ENCODE measurements at places on chromosomes 6 and 20.

DNA sequence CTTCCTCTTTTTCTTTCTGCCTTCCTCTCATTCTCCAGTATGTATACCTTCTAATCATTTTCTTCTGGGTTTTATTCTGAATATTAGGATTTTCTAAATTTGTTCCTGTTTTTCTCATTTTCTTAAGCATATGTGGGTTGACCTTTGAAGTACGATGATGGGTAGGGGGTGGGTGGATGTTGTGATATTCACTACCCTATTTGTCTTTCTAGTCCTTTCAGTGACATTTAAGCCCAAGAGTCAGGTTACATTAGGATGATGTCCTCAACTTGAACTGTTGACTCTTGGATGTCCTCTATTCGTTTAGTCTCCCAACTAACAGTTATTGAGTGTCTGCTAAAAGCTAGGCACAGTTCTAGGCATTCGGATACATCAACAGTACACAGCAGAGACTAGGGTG, 7.3 kb downstream of the ABT1 start:
- DNase-seq: no peak

DNA sequence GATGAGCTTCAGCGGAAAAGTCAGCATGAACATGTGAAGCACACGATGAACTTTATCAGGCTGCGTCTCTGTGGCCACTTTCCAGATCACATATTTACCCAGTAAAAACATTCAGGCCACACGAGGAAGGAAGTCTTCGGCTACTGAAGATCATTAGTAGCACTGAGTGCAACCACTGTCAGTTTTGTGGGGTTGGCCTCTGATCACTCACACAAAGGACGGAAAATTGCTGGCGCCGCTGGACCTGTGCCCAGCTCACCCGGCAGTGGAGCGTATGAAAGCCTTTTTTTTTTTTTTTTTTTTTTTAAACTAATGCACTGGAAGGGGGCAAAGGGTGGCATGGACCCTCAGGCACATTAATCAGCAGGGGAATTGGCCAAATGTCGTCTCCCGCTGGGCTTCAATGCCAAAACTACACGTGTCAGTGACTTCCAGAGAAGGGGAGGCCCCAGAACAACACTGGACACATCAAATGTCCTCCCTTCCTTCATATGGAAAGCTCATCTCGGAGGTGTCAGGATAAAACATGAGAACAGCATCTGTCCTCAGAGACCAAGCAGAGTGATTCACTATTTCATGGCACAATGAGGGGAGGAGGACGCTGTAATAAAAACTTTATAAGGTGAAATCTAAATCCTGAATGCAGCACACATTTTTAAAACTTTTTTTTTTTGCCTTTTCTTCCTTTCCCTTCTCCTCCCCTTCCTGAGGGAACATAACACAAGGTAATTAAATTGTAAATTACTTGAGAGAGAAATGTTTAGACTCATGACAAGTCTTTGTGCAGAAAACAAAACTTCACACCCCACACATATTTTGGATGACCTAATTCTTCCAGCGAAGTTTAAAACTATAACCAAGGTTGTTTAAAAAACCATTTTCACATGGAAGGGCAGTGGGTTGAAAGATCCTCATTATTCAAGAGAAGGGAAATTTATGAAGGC, 223.4 kb downstream of the FOXC1 start:
- no peak for DNase-seq

DNA sequence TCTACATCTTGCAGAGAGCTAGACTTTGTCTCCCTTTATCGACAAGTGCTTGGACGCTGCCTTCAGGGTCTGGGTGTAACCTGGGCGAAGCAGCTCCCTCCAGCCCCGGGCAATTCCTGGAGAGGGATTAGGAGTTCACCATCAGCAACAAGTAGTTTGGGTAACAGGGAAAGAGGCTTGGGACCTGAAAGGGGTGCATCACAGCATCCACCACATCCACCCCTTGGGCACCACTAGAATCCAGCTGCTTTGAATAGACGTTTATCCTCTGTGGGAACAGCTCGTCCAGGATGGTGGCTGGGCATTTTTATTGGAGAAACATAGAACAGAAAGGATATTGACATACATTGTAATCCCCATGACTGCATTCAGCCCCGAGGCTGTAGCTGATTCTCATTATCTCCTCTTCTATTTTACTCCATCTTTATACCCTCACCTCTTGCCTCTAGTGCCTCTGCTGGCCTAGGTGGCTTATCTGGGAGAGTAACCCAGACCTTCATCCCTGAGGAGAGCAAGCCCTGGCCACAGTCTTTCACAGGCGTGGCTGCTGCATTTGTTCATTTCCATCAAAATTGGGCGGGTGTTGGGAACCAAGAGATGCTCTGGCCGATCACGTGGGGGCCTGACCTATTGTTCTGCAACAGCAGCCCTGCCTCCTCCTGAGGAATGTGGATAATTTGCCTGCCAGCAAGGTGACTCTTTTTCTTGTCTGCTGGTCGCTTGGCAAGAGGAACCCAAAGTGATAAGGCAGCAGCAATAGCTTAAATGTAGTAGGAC, 109.2 kb upstream of the RALGAPA2 start:
- DNase-seq: no peak

DNA sequence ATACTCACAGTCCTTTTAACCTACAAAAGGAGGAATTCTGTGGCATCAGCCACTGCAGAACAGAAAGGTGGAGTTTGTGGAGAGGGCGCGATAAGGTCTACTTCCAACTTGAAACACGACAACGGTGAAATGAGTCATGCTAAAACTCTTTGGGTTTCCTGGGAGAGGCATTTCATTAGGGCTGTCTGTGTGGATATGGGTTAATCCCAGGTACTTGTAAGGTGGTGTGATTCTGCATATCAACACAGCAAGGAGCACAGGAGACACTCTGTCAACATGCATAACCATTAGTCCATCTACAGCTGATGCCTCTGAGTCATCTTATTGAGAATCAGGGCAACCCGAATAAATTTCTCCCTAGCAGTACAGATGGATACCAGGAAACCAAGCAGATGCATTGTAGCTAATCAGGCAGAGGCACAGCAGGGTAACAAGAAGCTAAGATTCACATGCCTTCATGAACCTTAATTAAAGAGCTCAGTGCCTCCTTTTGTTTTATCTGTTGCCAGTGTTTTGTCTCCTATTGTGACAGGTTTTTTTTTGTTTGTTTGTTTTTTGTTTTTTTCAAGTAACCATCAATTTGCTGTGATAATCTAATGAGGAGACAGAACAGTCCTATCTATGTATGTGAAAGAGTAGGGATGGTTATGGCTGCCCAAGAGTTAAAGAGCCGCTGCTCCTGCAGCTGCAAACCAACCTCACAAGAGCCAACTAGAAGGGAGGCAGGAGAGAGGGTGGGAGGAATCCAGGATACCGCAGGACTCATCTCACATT, 315.8 kb upstream of the SOX4 start:
- DNase-seq: no peak

DNA sequence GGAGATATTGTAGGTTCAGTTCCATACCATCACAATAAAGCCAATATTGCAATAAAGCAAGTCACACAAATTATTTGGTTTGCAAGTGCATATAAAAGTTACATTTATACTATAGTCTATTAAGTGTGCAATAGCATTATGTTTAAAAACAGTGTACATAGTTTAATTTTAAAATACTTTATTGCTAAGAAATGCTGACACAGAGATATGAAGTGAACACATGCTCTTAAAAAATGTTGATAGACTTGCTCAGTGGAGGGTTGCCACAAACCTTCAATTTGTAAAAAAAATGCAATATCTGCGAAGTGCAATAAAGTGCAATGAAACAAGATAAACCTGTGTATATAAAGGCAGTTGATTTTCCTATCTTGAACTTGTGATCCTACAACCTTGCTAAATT, 161.5 kb downstream of the PRDM13 start:
- no peak for DNase-seq

DNA sequence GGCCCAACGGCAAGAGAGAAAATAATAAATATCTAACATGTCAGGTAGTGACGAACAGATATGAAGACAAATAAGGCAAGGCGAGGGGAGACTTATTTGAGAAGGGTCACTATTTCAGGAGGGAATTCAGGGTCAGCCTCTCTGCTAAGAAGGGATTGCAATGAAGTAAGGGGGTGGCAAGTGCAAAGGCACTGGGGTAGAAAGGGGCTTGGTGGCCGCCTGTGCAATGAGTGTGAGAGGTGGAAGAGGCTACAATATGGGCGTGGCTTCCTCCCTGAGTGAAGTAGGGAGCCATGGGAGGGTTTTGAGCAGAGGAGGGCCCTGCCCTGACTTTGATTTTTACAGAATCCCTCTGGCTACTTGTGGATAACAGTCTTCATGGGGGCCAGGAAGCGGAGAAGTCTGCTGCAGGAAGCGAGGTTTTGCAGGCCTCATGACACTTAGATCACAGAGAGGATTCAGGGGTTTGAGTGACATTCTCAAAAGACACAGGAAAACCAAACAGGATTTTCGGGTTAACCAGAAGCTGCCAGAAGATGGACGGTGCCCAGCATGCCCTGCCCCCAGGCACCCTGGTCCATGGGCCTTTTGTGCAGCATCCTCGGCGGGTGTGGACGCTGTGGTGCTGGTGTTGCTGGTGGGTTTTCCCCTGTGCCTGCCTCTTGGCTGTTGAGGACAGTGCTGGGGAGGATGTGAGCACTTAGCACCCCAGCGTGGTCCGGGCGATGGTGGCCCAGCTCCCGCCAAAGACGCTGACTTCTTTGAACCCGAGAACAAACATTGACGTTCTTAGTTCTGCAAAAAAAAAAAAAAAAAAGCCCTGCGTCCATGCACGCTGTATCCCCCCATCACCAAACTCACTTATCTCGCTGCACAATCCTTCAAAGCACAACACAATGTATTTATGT, 124.2 kb upstream of the PTPN1 start:
- DNase-seq: peak; percentile 46

DNA sequence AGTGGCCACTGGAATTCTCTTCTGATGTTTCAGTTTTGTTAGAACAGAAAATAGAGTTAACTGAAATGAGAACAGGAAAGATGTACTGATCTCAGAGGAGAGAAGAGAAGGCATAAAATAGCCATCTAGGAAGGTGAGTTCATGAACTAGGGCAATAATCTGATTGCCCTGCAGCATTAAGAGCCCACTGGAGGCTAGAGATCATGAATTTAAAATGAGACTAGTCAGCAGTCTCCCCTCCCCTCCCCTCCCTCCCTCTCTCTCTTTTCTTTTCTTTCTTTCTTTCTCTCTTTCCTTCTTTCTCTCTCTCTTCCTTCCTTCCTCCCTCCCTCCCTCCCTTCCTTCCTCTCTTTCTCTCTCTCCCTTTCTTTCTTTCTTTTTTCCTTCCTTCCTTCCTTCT, 28.9 kb downstream of the GPRC6A start:
- DNase-seq: no peak

DNA sequence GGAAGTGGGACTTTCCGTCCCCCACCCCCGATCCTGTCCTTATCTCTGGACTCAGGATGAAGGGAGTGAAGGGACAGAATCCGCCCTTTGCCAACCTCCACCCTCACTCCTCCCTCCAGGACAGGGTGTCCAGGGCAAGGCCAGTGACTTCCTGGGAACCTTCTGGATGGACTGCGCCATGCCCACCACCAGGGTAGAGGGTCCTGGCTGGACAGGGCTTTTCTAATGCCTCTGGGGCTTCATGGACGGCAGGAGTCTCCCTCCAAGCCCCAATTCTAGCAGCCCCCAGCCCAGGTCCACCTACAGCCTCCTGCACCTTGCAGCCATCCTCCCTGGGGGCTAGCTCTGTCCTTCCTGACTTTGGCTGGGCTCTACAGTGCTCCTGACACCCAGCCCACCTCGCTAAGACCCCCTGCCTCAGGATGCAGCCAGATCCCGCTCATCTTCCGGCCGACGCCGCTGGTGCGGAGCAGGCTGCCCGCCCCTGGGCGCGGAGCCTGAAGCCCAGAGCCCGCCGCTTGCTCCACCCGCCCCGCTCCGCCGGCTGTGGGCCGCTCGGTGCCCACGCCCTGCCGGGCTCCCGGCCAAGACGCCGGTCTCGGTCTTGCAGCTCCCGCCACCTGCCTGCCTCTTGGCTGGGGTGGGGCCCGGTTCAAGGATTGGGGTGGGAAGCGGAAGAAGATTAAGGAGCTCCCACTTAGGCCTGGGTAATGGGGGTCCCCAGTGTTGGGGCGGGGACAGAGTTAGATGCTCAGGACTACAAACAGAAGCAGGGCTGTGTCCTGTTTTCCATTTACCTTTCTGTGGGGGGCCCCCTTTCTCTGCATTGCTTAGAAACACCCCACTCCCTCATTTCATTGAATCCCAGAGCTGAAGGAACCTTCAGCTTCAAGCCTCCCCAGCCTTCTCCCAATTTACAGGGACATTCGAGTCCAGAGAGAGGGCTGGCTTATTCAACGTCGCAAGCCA, 72.8 kb downstream of the MDGA1 start:
- no peak for DNase-seq

DNA sequence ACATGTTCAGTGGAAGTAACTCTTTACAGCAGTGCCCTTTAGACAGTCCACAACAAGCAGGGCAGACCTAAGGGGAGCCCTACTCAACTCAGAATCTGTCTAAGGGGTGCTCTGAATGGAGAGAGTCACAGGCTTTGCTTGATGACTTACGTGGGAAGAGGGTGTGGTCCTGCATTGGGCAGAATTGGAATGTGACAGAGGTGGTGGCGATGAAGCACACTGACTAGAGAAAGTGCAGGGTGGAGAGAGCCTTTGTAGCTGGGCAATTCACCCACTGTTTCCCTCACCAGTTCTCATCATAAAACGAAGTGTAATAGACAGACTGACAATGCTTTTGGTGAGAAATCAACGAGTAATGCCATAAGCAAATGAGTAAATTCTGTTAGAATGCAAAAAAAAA, 11.2 kb downstream of the TP53INP2 start:
- no peak for DNase-seq

DNA sequence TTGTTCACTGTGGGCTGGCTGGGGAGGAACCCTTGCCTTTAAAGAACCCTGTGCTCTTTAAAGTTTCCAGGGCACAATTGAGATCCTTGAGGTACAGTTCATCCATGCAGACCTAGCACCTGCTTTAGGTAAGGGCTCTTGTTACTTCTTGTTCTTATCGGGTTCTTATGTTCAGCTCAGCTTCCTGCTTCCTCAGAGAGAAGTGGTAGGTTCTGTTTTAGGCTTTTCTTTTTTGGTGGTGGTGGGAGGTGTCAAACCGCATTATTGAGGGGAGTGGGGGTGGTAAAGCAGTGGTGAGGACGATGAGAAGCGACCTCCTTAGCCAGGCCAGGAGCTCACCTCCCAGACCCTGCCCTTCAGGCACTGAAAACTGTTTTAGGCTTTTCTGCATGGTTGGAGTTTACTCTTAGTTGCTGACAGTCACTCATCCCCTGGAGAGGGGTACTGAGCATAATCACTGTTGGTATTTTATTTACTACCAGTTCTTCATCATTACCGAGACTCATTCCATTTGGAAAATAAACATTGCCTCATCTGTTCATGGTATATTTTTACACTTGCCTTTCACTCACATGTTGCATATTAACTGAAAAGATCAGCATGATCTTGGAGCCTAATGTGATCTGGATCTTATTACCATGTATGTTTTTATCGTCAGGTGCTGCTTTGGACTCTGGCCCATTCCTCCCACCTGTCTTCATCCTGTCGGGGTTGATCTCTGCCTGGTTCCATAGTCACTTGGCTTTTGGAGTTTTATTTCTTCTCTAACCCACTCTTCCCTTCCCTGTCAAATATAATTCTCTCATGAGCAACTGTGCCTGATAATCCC, 35.4 kb downstream of the SLC16A10 start:
- DNase-seq: no peak

- DNase-seq: no peak
These were observed 160.9 kb downstream of the DTNBP1 start for GRCh38 chr6:15501826-15502445.

GRCh38 chr20:49375170-49375569, 97.3 kb upstream of the ZNFX1 start:
- no peak for DNase-seq

Data from CD4-positive, alpha-beta T cell treated with Interleukin-6 at 100 ng/mL for 8 hours (primary cell).